Upper lobe of right lung (tissue), 1 donor: ENCODE measurements at places on chromosomes 2 and 18.
A peak's percentile ranks its signal among the peaks of the same experiment; 100 is the strongest.

GRCh38 chr2:112340475-112341267, 65.3 kb downstream of the ZC3H6 start:
- DNase-seq = no peak

GRCh38 chr2:11863103-11863502, 116.7 kb downstream of the LPIN1 start:
- DNase-seq = no peak

DNA sequence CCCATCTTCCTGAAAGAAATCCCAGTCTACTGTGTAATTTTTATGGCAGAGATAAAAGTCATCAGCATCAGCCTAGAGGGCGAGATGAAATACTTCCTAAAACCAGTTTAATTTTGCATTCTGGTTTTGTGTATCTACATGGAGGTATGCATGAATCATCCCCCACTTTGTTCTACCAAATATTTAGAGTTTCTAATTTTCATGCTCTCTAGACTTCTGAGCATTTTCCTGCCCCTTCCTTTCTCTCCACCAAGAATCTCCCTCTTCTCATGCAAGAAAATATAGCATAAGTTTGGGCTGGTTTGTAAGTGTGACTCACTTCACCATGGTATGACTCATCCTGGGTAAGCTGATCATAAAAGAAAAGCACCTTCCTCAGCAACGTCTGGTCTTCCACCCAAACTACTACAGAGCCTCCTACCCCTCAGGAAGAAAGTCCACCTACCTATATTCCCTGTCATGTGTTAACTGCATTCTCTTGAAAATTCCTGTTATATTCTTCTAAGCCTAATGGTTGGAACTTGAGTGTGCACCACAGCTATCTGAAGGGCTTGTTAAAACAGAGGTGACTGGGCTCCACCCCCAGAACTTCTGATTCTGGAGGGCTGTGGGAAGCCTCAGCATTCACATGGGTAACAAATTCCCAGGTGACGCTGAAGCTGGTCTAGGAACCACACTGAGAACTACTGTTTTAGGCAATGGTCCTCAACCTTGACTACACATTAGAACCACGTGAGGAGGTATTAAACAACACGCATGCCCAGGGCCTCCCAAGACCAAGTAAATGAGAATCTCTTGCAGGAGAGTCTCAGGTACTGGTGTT, 37.4 kb upstream of the RAPGEF4 start:
- DNase-seq = no peak

DNA sequence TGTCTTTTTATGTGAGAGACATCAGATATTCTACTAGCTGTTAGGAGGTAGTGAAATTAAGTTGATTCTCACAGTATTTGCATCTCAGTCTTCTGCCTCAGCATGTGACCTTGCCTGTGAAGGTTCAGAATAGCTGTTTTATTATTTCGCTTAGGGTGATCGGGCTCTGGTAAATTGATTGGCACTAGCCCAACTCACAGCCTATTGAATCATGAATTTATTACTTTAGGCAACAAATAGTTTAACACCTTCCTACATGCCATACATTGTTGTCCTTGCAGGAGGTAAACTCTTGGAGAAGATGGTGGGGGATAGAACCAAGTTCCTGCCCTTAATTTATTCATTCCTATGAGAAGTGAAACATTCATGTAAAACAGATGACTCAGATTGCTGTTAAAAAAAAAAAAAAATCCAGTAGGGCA, 101.9 kb downstream of the GPD2 start:
- DNase-seq = no peak

- DNase-seq = peak; percentile 88
These were observed at the start of gene KRTCAP3 for GRCh38 chr2:27441958-27442919. TSS of gene KRTCAP3 (plus strand) at chr2:27442381. CDS start at chr2:27442413, 32 bp downstream.

DNA sequence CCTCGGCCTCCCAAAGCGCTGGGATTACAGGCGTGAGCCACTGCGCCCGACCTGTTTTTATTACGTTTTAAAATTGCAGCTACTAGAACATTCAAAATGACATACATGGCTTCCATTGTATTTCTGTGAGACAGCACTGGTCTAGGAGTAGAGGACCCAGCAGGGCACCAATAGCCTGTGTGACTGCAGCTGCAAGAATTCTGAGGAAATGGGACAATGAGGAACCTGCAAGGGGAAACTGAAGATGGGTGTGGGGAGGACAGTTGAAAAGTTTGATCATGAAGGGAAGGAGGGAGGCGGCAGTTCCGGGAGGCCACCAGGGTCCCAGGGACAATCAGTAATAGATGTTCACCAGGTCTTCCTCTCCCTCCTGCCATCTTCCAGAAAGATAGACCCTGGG, 13.9 kb upstream of the DNPEP start:
- DNase-seq = no peak

DNA sequence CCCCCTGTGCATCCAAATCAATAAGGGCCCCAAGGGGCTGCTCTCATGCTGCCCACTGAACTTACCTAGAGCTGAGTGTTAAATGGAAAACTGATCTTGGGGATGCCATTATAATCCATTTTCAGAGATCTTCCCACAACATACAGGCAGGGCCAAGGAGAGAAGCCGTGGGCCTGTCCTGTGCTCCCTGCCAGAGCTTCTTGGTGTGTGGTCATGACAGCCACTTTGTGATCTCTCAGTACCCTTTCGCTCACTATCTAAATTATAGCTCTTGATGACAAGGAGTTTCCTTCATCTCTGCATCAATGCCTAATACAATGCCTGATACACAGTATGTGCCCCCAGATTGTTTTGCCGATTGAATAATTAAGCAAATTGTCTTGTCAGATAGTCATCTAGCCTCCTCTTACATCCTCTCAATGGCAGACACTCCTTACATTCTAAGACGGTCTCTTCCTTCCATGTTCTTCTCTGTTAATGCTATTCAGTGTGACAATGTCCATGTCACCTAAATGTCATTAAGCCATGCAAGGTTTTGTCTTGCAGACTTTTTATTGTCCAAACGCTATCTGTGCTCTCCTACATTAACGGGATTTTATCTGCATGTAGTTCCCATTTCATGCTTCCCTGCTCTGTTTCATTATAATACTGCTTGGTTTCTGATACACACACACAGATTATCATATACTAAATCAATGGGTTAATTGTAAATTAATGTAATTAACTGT, 5.9 kb downstream of the CSRNP3 start:
- DNase-seq = no peak

GRCh38 chr2:241988146-241988545, 118.6 kb downstream of the RTP5 start:
- DNase-seq = no peak

- no peak for DNase-seq
These were observed 736 bp downstream of the ZSCAN30 start for GRCh38 chr18:35289293-35289692.

DNA sequence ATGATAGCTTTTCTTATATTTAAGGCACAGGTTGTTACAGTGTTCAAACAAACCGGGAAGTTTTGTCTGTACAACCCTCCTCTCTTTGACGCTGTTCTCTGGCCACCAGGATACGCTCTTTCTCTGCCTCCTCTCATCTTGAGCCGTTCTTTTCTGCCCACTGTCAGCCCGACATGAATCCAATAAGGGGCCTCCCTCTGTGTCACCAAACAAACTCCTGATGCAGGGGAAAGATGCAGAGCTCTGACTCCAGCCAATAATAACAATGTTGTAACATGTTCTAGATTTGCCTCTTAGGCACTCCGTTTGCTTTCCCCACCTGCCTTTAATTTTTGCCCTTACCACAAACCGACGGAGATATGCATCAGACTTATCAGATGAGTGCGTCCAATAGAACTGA, 449.3 kb downstream of the SLC4A3 start:
- no peak for DNase-seq

GRCh38 chr2:119225105-119225865, 1.7 kb downstream of the STEAP3 start:
- DNase-seq = no peak

DNA sequence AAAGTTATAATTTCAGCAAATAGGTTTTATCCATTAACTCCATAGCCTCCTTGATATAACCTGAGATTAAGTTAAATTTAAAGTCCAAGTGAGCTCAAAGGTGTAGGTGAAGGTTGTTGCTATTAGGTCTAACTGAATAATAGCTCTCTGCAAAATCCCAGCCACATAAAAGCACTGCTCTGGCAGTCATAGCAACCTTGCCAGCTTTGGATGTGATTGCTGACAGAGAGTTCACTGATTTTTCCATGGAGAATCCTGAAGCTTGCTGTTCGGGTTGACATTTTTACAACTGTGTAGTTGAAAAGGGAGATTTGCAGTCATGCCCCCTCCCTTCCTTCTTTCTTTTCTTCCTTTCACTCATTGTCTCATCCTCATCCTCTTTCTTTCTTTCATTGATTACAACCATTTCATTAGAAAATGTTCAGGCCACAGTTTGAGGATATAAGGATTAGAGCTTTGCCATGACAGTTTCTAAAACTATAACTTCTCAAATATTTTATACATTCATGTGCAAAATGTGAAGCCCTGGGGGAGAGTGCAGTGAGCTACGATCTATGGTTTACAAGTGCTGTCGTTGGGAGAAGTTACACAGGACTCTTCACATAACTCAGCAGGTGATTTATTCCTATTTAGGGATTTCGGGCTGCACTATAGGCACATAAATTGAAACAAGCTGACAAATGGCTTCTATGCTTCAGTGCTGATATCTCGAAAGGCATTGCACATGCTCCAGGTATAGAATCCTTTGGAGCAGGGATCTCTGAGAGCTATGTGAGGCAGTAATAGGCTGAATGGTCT, 193.8 kb downstream of the LRRTM4 start:
- no peak for DNase-seq

- no peak for DNase-seq
These were observed 105.2 kb upstream of the OTOS start for GRCh38 chr2:240245706-240246105.

- DNase-seq = no peak
These were observed 19.6 kb upstream of the MC5R start for GRCh38 chr18:13804305-13804704.

DNA sequence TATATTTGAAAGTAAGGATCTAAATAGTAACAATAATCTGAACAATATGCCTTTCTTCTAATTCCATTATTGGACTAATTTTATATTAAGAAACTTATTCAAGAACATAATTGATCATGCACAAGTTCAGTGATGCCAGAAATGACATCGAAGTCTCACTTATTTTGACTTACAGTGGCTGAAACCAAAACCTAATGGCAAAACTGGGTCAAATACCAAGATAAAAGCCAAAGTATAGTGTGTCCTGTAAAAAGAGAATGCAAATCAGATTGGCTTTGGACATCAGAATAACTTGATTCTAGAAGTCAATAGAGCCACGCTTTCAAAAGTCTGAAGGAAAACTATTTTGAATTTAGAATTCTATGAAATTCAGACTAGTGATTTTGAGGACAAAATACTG, 137.2 kb downstream of the FTCDNL1 start:
- no peak for DNase-seq

DNA sequence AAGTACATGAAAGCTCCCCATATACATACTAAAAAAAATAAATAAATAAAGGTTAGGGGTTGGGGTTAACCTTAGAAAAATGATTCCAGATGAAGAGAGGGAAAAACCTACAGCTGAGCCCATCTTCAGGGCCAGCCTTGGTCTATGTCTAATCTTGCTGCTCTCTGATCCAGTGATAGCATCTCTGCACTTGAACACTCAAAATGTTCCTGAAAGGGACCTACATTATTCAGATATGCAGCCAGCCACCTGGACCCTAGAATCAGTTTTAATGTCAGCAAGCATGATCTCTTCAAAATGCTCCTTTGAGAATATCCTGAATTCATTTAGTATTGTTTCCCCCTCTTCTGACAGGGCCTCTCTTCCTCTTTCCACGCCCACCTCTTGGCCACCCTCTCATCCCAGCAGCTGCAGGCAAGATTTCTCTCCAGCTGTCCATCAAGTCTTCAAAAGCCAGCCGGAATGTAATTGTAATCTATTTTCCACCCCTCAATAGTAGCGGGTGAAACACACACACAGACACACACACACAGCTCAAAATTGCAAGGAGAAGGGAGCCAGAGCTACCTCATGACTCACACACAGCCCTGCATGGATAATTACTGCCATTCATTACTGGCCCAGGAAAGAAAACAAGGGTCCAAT, 135.5 kb downstream of the MYO3B start:
- no peak for DNase-seq

- no peak for DNase-seq
These were observed 3.4 kb upstream of the SP140L start for GRCh38 chr2:230323385-230324106.

DNA sequence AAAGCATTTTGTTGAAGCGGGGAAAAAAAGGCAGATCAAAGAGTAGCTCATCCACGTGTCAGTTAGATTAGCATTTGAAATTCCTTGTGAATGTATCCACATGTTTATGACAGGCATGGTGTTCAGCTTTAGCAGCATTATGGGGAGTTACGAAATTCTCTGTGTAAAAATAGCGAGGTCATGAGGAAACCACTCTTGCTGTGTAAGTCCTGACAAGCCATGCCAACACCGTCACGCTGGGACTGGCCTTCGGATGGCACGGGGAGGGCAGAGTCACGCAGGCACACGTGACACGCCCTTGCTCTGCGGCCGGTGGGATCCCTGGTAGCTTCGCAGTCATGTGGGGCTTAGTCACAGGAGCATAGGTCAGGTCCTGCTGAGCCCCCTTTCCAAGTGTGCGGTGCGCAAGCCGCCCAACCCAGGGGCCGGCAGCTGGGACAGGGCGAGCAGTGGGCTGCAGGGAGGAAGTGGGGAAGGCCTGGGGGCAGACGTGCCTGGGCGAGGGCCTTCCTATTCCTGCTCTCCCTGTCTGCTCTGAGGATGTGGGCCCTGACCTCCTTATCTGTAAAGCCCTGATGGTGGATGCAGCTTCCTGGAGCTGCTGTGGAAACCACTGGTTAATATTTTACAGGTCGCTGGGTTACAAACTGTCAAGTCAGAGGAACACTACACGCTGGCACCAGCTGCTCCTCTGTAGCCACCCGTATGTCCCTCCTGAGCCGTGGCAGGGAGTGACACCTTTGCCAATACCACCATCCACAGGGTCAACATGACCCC, 18.0 kb downstream of the MBP start:
- DNase-seq = peak; percentile 94

DNA sequence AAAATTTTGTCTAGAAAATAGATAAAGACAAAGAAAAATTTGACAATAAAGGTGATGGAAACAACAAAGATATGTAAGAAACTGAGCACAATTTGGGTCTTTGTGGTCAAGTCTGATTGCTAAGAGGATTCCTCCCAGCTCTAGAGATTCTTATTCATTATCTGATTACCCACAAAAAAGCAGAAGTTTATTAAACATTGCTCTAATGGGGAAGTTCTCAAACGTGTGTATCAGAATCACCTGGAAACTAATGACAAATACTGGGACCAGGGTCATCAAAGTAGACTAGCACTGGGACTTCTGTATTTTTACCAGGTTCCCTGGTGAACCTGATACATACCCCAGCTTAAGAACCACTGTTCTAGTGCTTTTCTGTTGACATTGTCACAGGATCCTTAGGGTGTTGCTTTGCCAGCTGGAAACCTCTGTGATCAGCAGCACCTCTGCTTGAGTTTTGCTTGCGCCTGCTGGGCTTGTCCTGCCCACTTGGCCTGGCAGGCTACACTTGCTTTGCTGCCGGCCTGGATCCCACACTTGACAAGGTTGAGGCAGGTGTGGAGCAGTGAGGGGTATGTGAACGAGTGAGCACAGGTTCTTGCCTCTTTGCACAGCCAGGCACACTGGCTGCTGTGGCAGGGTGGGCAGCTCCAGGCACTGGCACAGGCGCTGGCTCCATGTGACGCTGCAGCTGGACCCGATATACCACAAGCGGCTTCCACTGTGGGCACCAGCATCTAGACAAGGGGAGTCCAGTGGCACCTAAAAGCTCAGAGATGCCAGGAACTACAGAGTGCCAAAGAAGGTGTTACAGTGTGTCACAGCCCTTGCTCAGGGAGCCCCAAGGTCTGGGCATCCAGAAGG, 6.2 kb upstream of the GORASP2 start:
- no peak for DNase-seq
